Kidney glomerular epithelial cell (primary cell): ENCODE measurements at places on chromosomes 11 and 22.

GRCh38 chr11:88375927-88376470 lies 38.5 kb upstream of the CTSC start:
- no peak for DNase-seq

GRCh38 chr11:1163911-1164735 lies 6.4 kb downstream of the MUC5AC start:
- no peak for DNase-seq

DNA sequence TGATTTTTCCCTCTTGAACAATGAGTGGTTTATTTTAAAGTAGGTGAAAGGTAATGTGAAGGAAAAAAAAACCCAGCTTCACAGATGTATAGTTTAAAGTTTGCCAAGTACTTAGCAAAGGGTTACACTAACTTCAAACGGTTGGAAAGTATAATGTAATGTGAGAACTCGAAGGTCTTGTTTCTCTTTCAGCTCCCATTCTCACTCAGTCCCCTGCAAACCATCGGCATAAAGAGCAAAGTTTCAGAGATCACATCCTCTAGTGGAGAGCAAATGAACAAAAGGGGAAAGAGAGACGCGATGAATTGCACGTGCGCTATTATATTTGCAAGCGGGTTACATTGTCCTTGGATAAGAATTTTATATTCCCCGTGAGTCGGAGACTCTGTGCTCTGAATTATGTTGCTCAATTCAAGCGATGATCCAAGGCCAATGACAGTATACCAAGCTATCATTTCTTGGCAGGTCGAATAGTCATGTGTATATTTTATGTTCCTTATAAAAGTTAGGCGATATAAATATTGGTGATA lies 37.6 kb upstream of the BIRC3 start:
- DNase-seq = peak; percentile 64

GRCh38 chr22:50556703-50557102 lies 6.0 kb downstream of the SYCE3 start:
- no peak for DNase-seq

DNA sequence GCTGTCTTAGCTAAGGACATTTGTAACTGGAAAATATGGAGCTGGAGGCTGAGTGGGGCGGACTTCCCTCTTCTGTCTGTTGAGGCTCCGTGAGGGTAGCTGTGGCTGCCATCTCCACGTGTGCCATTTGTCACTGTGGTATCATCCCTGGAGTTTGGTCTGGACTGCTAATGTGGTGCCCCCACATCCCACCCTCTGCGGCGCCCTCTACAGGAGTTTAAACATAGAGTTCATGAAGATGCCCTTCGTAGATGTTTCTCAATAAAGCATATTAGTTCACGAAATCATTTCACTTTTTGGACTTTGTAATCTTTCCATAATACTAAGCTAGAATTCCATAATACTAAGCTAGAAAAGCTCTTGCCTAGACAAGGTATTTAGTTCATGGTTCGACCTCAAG lies 52.4 kb downstream of the TECTA start:
- DNase-seq = no peak

GRCh38 chr11:10091314-10092045 lies 202.5 kb downstream of the SBF2 start:
- DNase-seq = no peak

DNA sequence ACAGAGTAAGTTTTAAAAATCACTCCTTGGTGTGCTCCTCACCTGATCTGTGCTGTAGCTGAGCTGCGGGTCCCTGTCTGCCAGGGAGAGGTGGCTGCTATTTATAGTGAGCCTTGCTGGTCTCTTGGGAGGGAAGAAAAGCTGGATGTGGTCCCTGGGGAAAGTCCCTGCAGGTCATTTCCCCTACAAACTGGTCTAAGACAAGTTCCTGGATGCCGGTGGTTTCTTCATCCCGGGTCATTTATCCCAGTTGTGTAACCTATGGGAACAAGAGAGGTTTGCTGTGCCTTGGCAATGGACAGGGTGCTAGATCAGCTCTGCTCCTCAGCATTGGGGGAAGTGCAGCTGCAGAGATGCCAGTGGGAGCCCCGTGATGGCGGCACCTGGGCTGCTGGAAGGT lies at the start of gene SAA2:
SAA2 (minus strand) TSS at position 108 of the 400 bp plus-strand sequence. CDS start 657 bp downstream, outside the sequence.
- DNase-seq = peak; percentile 6

- no peak for DNase-seq
These were observed 8.8 kb downstream of the OSBPL5 start for GRCh38 chr11:3156282-3156660.

GRCh38 chr11:67270256-67271204 lies 4.3 kb downstream of the GRK2 start:
- DNase-seq = peak; percentile 90

DNA sequence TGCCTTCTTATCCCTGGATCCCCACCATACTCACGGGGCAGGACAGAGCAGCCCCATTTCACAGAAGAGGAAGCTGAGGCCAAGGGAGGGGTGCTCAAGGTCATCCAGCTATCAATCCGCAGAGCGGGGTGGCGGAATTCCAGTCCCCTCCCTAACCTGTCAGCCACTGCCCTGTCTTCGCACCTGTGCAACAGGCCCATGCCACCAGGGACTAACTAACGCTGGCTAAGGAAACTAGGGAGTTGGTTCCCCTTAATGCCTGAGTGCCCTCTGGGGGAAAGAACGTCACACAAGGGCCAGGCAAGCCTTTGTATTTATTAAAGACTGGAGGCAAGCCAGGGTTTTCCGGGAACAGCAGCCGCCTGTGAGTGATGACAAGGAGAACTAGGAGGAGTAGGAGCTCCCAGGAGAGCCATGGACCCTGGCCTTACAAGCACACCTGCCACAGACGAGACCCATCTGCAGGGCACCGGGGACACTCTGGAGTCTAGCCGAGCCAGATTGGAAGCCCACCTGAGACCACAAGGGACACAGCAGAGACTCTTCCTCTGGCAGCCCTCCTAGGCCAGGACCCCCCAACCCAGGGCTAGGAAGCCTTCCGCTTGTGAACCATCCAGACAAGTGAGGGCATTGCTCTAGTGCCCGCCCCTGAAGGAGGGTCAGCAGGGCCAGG lies 64.4 kb downstream of the MYH9 start:
- no peak for DNase-seq

DNA sequence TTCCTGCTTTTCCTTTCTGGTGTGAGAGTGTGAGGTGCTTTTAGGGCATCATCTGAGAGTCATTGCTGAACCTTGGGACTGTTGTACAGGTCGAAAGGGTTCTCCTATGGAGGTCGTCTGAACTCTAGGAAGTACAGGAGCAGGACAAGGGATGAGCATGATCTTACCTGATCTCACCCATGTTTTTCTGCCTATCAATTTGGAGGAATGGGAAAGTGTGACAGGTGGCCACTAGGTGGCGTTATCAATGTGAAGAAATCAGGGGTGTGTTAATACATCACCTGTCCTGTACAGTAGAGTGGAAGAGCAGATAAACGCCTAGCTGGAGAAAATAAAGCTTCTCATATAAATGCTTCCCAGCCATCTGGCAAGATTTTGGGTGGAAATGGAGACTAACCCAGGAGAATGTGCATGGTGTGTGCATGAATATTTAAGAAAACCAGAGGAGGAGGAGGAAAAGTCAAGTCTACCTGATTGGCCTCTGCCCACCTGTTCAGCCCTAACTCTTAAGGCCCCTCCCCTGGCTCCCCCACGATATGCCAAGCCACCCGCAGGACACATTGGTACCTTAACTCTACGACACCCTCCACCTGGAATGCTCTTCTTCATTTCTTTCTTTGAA lies 72.0 kb upstream of the NARS2 start:
- DNase-seq = peak; percentile 45

DNA sequence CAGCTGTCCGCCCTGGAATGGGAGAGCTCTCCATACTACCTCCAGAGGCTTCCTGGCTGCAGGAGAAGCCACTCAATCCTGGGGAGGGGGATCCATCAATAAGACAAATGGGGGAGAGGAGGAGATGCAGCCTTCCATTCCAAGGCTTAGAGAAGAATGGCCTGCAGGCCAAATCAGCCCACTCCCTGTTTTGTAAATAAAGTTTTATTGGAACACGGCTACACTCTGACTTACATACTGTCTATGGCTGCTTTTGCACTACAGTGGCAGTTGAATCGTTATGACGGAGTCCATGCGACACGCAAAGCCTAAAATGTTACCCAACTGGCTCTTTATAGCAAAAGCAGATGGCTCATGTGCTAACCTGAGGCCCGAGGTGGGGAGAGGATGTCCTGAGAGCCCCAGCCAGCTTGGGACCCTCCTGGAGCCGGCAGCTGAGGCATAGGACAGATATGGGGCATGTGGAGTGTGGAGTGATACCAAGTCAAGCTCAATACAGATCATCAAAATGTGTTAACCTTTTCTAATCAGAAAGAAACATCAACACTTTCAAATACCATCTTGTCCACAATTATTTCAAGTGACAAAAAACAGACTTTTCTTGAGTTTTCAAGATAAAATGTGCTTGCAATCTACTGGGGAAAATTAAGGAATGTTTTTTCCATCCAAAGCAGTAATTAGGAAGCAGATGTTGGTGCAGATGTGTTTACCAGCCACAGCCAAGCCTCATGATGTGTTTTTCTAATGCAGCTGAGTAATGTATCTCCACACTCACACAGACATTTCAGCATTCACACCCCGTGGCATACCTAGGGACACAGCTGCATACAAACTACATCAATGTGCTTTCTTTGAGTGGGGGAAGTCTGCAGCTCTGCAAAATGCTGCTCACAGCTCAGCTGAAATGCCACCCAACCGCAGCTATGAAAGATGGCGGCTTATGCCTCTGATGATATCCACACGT lies 181.6 kb downstream of the SHANK2 start:
- no peak for DNase-seq

- no peak for DNase-seq
These were observed 66.0 kb downstream of the GRK3 start for GRCh38 chr22:25630447-25630846.

DNA sequence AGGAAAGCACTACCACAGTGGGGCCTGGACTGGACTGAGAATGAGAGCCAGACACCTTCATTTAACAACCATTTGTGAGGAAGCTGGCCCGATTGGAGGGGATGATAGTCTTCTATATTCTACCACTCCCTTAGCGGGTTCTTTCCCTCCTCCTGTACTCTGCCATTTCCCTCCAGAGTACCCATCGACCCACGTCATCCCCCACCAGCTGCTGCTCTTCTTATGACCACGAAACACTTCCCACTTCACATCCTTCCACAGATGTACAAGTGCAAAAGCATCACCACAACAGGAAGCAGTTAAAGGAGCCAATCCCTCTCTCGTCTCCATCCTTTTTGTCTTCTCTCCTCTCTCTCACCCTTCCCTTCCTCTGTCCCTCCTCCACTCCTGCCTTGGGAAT lies 18.0 kb upstream of the UBASH3B start:
- DNase-seq = no peak

DNA sequence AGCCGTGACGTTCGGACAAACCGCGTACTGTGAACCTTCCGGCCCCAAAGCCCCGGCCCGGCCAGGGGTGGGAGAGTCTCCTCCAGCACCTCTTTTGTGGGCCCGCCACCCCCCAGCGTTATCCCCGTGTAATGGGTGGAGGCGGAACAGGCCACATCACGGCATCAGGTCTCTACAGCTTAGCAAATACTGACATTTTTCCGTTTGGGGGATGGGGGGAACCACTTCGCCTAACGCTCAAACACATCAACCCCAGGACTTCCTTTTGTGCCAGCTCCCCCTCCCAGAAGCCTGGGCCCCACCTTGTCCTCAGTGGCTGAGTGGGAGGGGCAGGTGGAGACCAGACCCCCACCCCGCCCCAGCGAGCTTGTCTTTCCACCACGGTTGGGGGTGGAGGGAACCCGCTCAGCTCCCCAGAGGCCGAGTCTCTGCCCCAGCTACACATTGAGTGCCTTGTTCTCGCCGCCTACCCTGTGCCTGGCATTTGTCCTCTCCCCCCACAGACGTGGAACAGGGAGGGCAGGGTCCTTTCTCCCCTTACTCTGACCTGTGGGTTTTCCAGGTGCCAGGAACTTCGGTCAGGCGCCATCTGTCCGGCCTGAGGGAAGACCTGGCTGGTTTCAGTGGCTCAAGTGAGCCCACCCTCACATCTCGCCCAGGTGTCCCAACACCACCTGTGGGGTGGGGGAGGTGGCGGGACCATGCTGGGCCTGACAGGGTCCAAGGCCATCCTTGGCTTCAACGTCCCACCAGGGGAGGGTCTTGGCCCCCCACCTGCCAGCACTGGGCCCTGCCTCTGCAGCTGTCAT lies 29.6 kb downstream of the SBF1 start:
- DNase-seq = no peak

GRCh38 chr11:126756421-126756820 lies 244.1 kb downstream of the KIRREL3 start:
- no peak for DNase-seq

DNA sequence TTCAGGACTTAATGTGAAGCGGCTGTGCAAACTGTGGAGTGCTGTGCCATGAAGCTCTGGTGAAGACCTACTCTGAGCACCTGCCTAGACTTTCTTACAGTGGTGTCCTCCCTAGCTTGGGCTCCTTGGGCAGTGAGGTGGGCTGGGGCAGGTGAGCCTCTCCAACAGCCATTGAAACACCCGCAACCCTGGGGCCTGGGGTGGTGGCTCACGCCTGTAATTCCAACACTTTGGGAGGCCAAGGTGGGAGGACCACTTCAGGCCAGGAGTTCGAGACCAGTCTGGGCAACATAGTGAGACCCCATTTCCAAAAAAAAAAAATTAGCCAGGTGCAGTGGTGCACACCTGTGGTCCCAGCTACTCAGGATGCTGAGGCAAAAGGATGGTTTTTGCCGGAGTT lies 14.3 kb upstream of the SEC14L3 start:
- no peak for DNase-seq

DNA sequence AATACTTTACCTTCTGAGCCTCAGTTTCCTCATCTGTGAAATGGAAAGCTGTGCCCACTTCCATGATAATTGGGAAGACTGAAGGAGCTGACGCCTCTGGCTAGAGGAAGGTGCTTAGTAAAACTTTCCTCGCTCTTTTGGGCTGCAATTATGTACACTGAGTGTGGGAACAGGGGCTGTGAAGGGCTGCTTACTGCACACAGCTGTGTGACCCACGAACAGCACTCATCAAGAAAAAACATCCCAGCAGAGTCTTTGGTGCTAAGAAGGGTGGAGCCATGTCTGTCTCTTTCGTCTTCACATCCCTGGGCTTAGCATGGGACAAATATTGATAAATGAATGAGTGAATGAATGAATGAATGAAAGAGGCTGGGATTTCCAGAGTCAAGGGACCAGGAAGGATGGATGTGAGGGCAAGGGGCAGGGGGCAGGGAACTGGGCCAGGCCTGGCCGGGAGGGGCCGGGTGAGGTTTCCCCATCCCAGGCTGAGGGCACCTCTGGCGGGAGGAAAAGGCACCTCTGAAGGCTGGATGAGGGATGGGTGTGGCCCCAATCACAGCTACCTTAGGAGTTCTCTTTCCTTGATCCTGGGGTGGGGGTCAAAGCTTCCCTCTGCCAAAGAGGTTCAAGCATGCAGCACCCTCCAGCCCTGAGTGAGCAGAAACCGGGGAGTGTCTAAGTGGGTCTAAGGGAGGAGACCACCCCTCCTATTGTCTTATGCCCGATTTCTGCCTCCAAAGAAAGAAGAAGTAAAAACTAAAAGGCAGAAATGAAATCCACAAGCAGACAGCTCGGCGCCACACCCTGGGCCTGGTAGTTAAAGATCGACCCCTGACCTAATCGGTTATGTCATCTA lies 9.2 kb upstream of the CD5 start:
- DNase-seq = no peak
